Right lobe of liver (tissue), 6 donors: ENCODE measurements at places on chromosomes 6 and 20. TPM values are rescaled to one million over a fixed set of nuclear protein-coding genes. Genes with fewer than 3 reads are reported as not detected.

Gene ADTRP
- not detected for total RNA-seq

DNA sequence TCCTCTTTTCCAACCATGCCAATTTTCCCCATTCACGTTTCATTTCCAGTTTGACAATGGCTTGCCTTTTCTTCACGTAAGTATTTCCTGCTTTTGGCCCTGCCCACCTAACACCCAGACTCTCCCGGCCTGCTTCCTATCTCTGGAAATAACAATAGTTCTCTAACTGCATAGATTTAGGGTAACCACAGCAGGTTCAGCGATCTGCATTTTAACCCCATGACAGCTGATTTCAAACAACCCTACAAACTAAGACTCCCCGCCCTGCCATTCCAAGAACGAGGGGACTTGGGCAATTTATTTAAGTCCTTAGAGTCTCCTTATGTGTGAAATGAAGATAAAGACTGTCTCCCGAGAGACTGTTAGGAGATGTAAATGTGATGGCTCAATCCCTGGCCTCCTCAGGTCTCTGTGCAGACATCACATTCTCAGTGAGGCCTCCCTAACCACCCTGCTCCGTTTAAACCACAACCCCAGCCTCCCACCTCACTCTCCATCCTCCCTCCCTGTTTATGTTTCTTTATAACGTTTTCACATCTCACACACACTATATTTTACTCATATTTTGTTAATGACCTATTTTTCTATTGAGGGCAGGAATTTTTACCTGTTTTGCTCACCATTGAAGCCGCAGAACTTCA lies 134.8 kb downstream of the GJA10 start:
- DNase-seq, result no peak

- DNase-seq, result no peak
Observed at GRCh38 chr6:107493158-107494057, 3.5 kb downstream of the SOBP start.

GRCh38 chr20:46349035-46349741 lies 40.9 kb upstream of the CDH22 start:
- no peak for DNase-seq

- peak; percentile 27 for DNase-seq
Observed at GRCh38 chr6:107152638-107153430, 37.5 kb upstream of the BEND3 start.
